ENCODE measurements at places on chromosomes 11 and 22.

DNA sequence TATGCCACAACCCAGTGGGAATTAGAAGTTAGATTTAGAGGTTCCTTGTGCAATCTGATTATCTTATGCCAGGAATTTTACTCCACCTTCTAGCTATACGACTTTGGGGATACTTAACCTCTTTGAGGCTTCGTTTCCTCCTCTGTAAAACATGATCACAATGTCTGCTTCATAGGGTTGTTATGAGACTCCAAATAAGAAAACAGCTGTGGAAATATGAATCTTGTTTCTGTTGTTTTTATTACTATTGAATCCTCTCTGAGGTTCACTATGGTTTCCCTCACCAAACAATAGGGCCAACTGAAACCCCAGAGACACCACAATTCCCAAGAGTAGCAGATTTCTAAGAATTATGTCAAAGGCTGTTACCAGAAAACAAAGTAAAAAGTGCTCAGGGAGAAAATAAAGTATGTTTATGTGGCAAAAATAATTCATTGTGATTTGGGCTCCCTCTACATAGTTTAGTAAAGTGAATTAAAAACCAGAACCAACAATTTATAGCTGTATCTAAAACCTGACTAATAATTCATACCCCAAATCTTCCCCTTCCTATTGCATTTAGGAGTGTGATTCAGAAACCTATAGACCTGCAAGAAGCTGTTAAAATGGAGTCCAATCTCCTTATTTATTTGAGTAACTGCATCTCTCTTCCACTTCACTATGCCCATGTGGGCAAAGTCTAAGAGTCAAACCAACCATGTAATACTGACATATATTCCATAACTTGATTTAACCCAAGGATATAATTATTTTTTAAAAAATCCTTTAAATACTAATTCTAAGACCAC, 38.4 kb downstream of the AMBRA1 start:
- no peak for DNase-seq

DNA sequence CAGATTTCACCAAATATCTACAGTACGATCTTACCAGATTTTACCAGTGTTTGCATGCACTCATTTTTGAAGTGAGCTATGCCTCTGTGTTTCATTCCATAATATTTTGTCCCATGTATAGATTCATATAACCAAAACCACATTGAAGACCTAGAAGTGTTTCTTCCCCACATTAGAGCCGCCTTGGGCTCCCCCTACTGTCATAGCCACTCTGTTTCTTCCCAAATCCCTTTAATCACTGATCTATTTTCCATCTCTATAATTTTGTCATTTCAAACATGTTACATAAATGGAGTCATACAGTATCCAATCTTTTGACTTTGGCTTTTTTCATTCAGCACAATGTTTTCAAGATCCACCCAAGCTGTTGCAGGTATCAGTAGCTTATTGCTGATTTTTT, 12.7 kb downstream of the MRGPRX3 start:
- DNase-seq = no peak

GRCh38 chr11:68064926-68065325, 26.1 kb downstream of the TCIRG1 start:
- no peak for DNase-seq

- no peak for DNase-seq
Observed at GRCh38 chr11:47461876-47462275, 12.9 kb upstream of the RAPSN start.

DNA sequence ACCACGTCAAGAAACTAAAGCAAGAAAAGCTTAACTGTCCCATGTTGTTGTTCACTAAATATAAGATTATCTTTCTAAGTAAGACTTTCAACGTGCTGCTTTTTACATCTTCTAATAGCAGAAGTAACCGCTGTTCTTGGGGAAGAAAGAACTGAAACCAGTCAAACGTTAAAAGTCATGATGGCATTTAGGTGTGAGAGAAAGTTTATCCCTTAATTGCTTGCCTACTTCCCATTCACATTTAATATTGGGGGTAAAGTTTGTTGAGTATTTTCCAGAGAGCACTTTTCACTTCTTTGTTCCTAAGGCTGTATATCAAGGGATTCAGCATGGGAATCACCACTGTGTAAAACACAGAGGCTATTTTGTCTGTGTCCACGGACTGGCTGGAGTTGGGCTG, 970 bp downstream of the OR5B21 start:
- no peak for DNase-seq

- DNase-seq = no peak
Observed at GRCh38 chr11:58525037-58525614, 17.2 kb upstream of the OR5B21 start.

DNA sequence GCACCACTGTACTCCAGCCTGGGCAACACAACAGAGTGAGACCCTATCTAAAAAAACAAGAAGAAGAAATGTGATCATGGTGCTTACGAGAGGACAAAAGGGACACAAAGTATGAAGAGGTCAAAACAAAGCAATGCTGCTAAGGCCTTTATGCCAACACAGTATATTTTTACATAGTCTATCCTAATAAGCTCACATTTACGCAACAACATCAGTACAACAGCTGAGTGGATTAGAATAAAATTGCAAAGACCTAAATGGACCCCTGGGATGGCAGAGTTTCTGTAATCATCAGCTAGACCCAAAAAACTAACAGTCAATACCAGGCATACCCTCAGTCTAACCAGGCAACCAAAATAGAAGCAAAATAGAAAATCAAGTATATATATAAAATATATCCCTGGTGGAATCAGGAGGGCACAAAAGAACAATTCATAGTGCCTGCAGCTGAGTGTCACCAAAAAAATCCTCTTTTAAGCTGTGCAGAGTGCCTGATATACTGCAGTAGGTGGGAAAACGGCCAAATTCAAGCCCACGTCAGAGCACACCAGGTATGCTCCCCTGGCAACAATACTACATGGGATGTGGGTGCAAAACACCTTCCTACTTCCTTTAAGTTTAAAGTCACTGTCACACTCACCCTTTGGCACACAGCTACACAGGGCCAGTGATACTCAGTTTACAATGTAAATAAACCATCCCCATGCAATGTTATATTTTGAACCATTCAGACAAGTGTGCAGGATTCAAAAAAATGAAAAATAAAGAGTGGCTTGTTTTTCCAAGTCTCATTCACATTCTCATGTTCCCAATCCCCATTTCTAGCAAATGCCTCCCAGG, 57.8 kb downstream of the RBFOX2 start:
- no peak for DNase-seq

GRCh38 chr11:12433571-12434324, 56.4 kb downstream of the PARVA start:
- DNase-seq = no peak

GRCh38 chr11:20117291-20117690, 43.0 kb downstream of the DBX1 start:
- DNase-seq = no peak

DNA sequence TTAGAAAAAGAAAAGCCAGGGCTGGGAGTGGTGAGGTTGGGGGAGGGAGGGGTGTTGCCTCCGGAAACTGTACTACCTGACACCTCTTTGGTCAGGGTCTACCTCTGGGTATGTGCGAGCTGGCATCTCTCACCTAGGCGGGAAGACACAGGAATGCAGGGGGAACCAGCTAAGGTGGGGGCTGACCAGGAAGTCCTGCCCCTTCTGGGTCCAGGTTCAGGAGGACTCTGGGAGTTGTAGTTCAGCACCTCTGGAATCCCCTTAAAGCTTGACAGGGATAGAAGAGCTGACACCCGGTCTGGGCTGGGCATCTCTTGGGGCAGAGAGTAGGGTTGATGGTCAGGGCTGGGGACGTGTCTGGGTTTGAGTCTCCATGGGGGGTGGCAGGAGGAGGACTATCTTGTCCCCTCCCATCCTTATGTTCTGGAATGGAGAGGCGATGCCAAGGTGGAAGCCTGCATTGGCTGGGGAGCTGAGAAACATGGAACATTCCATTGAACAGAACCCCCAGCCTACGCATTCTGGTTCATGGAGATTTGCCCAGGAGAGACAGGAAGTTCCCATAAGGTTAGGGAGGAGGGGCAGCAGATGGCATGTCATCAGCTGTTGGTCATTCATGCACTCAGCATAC, 2.1 kb upstream of the KIAA1671 start:
- DNase-seq = no peak

GRCh38 chr22:27032091-27032761, 374.8 kb downstream of the MIAT start:
- DNase-seq = no peak

GRCh38 chr11:33005175-33005574, 10.5 kb upstream of the DEPDC7 start:
- no peak for DNase-seq

DNA sequence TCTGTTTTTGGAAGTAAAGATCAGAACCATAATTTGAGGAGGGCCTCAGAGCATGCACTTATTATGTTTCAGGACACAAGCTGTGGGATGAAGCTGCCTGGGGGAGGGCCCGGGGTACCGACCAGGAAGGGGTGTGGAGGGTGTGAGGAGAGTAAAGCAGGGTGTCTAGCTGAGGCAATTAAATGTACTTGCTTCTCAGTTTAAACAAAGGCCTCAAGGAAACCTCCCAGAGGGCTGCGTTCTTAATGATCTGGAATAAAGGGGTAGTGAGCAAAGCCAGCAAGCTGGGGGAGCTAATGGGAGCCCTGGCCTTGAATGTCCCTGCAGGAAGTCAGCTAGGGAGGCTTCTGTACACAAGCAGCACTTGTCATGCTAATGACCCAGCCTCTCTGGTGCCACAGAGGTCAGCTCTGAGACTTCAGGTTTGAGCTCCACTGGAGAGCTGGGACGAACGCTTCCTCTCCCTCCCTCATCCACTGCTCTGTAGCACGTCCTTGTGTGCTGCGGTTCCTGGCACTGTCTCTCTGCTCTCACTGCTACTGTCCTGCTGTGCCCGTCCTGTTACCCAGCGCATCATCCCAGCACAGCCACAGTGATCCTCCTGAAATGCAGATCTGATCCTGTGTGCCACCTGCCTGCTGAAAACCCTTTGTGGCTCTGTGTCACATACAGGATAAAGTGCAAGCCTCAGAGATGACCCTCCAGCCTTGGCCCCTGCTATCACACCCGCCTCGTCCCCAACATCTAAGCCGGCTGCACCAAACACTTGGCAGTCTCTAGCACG, 159.7 kb downstream of the DBX1 start:
- no peak for DNase-seq

DNA sequence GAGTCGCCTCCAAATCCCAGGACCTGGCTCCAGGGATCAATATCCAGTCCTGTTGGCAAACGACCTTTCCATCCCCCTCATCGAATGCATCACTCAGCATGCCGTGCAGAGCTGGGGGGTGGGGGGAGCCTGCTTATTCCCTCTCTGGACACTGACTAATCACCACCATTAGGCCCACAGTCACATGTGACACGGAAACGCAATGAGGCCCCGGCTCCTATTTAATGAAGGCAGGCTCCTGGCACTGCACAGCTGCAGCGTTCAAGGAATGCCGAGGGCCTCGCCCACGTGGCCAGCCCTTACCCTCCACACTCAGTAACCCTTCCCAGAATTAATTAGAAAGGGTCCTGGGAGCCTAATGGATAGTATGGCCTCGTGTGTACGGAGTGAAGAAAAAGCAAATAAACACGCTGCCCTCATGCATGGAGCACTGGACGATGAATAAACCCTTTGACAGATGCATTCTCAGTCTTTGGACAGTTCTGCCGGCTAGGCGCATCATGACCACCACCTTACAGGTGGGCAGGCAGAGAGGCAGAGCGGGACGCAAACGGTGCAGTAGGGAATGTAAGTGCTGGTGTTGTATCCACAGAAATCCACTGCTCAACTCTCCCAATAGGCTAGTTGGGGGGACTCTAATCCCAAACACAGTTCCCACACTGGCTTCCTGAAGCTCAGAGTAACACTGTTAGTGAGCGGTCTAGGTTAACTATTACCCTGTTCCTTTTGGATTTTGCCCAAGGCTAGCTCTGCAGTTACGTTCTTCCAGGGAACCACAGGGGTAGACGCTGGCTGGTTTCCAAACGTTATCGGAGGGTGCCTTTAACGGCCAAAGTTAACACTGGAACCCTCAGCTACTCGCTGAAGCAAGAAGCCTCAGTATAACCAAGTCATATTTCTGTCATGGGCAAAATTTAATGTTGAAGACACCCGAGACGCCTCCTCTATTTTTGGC, 490.1 kb downstream of the OPCML start:
- no peak for DNase-seq

DNA sequence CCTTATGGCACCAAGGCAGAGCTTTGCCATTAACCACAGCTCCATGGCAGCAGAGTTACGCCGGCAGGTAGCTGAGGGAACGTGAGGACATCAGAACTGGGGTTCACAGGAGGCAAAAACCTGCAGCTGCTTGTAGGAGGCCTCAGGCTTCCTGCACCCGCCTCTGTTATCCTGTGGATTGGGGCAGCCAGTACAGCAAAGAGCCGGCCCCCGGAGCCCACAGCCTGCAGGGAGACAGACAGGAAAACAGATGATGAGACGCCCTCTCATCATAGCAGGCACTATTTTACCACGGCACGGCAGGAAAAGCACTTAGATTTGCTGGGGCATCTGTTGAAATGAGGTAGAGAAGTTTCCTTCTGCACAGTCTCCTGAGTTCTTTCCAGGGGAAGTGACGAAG, 870.3 kb downstream of the TBC1D22A start:
- no peak for DNase-seq

DNA sequence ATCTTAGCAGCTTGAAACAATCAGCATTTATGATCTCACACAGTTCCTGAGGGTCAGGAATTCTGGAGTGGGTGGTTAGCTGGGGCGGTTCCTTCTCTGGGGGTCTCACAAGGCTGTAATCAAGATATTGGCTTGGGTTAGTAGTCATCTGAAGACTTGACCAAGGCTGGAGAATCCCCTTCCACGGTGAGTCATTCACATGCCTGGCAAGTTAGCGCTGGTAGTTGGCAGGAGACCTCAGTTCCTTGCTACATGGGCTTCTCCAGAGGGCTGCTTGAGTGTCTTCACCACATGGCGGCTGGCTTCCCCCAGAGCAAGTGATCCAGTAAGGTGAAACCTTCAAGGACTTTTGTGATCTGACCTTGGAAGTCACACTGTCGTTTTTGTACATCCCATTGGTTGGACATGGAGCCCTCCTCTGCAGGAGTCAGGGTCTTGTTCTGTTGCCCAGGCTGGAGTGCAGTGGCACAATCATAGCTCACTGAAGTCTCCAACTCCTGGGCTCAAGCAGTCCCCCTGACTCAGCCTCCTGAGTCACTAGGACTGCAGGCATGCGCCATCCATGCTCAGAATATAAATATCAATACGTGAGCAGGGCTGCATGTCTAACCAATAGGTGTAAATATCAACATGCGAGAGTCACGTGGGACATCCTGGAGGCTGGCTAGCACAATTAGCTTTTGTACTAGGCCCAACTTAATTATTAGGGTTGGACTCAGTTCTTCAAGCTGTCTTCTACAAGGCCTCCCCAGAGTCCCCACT, 7.2 kb upstream of the NIPSNAP1 start:
- DNase-seq = no peak

DNA sequence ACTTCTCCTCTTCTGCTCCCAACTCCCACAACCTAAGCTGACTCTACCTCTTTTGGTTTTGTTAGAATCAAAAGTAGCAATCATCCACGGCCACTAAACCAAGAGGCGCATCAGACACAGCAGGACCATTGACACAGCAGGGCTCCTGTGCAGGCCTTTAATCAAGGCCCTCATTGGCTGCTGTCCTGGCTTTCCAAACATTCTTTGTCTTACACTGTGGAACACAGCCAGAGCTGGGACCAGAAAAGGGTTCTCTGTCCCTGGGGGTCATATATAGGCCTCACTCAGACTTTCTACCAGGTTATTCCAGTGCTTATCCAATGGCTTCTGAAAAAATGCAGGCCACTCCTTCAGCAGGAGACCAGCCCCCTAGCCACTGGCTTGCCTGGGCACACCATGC, 212.7 kb upstream of the NTM start:
- DNase-seq = no peak

Measured in stimulated activated CD8-positive, alpha-beta memory T cell treated with anti-CD3 and anti-CD28 coated beads, Interleukin-4, amount 100 ng/mL, for 1 hour (primary cell).